ENCODE measurements at places on chromosomes 11 and 22. TPM values are rescaled to one million over a fixed set of nuclear protein-coding genes. Genes with fewer than 3 reads are reported as not detected.
A peak's percentile ranks its signal among the peaks of the same experiment; 100 is the strongest.

- no peak for ATAC-seq
These were observed 135.1 kb upstream of the PITPNB start for GRCh38 chr22:28053896-28054818.

Gene WNT11
- 2.3 TPM for total RNA-seq

GRCh38 chr22:44658311-44658953, 43.6 kb upstream of the PRR5 start:
- peak; percentile 76 for ATAC-seq

DNA sequence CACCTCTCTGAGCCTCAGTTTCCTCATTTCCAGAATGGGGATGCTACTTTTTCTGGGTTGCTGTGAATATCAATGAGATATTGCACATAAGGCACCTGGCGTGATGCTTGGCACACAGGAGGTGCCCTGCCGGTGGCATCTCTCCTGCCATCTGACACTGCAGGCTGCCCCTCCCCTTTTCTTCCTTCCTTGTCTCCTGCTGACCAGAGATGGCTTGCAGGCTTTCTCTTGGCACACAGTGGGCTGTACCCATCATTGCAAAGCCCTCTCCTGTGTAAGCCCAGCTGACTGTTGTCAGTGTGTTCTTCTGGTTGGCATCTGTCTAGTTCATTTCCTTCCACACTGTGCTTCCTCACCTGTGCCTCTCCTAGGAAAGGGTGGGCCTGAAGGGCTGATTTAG, 91.7 kb downstream of the MYO18B start:
- ATAC-seq, result no peak

- ATAC-seq, result no peak
These were observed 606.7 kb upstream of the ARHGAP42 start for GRCh38 chr11:100080381-100080780.

Gene RIC3
- 41.1 TPM for total RNA-seq

Gene KRTAP5-8
- 0.45 TPM for total RNA-seq

Gene LINC01488
- total RNA-seq, result not detected

GRCh38 chr11:120590472-120590871, 78.9 kb downstream of the GRIK4 start:
- ATAC-seq, result no peak

DNA sequence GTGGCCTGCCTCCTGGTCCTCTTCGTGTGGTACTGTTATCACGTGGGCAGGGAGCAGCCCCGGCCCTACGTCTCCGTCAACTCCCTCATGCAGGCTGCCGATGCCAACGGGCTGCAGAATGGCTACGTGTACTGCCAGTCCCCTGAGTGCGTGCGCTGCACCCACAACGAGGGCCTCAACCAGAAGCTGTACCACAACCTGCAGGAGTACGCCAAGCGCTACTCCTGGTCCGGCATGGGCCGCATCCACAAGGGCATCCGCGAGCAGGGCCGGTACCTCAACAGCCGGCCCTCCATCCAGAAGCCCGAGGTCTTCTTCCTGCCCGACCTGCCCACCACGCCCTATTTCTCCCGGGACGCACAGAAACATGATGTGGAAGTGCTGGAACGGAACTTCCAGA, 4.7 kb downstream of the ASPHD2 start:
- ATAC-seq, result no peak

Gene MPEG1
- total RNA-seq, result 0.66 TPM

GRCh38 chr11:65911682-65912568, 6.9 kb downstream of the C11orf68 start:
- ATAC-seq, result no peak

DNA sequence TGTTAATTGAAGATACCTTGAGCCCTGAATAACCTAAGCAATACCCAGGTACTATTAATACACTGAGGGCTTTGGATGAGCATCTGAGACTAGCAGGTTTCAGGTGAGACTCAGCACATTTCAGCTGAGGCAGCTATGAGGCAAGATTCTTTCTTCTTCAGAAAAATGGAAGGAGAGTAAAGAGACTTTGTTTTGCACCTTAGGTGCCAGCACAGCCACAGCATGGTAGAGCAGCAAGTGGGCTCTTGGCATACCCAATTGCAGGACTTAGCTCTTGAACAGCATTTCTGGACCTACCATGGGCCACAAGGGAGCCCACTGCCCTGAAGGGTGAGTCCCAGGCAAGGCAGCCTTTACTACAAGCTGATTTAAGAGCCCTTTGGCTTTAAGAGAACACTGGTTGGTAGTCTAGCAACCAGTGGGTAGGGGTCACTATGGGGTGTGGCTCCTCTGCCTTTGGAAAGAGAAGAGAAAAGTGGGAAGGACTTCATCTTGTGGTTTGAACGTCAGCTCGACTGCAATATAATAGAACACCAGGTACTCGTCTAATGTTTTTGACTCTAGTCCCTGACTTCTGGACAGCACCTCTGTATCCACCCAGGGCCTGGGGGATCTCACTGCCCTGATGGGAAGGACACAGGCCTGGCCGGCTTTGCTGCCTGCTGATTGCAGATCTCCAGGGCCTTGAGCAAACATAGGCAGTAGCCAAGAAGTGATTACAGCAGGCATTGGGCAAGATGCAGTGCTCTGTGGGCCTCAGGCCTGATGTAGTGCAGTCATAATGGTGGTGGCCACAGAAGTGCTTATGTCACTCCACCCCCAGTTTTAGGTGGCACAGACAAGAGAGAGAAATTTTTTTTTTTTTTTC, 73.3 kb downstream of the GLYATL1 start:
- no peak for ATAC-seq

DNA sequence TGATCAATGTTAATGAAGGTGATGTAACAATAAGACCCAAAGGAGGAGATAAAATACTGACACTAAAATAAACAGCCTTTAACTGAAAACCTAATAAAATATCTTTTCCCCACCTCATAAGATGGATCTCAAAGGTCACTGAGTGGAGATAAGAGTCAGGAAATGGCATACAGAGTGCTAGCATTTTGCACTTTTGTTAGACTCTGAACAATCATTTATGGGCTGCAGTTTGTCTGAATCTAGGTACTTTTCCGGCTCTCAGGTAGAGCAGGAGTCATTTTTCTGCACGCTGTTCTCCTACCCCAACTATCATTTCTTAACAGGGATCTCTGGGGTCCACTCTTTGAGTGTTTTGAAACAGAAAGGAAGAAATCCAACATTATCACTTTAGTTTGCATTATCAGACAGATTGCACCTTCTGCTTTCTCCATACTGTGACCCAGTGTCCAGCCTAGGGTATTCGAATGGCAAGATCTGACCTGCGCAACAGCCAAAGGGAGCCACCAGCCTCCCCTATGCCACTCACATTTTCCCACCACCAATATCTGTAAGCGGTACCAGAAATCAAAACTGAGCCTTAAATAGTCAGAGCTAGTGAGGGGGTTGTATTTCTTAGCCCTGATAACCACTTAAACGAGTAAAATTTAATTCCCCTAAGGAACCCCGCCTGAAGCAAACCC, 863 bp downstream of the SIAE start:
- ATAC-seq, result no peak

Gene CALCA
- 177 TPM for total RNA-seq

DNA sequence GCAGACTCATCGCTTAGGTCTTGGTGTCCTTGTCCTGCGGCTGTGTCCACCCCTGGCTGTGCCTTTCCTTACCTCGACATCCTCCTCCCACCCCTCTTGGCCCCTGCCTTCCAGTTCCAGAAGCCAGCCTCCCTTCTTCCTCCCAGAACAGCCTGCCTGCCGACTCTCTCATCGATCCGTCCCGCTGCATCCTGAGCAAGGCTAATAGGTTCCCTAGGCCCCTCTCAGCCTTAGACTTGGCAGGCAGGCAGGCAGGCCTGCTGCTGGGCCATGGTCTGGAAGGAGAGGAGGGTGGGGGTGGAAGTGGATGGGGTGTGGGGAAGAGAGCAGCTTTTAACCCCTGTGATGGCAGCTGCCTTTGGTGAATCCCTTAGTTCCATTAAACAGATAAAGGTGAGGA, 196.7 kb upstream of the TBCEL start:
- ATAC-seq, result no peak

Gene OR52E8
- not detected for total RNA-seq

Gene SYCE3
- total RNA-seq, result not detected

DNA sequence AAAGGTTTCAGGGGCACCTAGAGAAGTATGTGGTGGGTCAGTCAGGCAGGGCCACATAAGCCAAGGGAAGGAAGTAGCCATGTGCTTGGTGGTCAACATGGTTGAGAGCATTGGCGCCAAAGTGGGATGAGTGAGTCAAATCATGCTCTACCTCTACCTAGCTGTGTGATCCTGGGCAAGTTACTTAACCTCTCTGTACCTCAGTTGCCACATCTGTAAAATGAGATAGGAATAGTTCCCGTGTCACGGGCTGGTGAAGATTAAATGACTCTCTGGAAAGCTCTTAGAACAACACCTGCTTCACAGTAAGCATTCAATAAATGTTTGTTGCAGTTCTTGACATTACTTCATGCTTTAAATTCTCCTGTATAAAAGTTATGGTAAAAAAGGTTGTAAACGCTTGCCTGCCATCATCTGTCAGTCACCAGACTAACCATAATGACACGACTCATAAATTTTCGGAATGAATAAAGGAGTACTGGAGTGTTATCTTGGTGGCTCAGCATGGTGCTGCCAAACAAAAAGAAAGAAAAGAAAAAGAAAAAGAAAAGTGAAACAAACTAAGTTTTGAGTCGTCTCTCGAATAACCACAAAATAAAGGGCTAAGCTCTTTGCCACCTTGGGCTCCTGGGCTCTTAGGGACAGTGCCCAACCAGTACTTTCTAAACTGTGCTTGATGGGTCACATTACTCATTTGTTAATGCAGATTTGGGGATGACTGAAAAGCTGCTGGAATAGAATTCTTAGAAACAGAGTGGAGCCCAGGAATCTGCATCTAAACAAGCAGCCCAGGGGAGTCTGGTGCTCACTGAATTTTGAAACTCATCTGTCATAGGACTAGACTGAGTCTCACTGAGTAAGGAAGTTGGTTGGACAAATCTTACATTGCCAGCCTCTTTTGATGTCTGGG, 107.6 kb downstream of the LDLRAD3 start:
- no peak for ATAC-seq

DNA sequence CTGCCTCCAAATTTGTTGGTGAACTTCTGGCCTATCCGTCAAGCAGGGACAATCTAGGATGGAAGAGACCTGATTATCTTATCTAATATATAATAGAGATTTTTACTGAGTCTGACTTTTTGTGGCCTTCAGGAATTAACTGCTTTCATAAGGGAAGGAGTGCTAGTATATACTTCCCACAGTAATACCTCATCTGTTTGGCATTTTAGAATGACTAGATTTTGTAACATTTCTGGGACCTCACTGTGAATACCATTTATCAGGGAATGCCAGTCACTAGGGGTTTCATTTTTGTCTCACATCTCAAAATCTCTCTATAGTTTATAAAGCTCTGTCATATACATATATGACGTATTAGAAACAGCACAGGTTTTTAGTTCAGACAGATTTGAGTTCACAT, 114.3 kb downstream of the INSC start:
- ATAC-seq, result no peak

Gene TRIM48
- not detected for total RNA-seq

DNA sequence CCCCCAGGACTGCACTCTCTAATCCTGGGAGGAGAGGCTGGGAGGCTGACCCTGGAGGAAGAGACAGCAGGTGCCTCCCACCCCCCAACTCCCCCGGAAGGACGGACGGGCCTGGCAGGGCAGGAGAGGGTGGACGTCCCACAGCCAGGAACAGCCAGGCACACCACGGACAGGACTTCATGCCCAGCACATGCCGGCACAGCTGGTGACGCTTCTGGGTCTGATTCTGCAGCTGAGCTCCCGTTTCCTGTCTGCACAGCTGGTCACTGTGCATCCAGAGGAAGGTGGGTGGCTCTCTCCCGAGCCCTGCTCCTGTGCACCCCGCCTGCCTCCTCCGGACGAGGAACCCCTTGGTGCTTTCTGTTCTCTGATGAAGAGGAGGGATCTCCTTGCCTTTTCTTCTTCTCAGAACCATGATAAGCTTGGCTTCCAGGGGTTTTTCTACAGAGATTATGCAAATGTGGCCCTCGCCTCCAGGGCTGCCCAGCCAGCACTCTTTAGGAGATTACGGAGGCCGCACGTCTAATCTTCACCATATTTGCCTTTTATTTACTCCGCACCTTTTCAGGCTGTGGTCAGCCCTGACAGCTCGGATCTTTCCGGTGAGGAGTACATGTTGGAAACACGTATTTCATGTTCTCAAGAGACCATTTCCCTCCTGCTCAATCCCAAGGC, 1295.8 kb downstream of the BRD1 start:
- ATAC-seq, result no peak

- ATAC-seq, result no peak
These were observed 9.4 kb upstream of the GRIK4 start for GRCh38 chr11:120501976-120502755.

DNA sequence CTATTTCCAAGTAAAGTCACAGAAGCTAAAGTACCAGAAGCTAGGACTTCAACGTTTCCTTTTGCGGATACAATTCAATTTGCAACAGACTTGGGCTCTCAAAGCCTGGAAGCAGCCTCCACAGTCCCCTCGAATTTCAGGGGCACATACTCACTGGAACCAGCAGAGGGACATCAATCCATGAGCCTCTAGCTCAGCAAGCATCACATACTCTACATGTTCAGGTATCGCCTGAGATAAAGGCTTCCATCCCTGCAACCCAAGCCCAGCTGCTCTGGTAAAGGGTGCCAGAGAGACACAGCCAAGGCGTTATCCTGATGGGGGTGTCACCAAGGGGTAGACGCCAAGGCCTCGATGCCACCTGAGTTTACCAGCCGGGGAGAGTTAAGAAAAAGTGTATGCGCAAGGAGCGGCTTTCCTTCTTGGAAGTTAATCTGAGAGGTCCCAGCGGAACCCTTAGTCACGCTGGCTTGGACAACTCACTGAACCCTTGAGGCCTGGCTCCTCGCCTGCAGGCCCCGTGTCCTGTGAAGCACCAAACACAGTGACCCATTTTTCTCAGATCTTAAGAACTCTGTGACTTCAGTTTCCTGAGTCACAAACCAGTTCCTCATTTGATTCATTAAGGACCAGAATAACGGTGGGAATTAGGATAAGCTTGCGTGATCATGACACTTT, 13.0 kb downstream of the LTO1 start:
- no peak for ATAC-seq

Gene PATE2
- 0.36 TPM for total RNA-seq

DNA sequence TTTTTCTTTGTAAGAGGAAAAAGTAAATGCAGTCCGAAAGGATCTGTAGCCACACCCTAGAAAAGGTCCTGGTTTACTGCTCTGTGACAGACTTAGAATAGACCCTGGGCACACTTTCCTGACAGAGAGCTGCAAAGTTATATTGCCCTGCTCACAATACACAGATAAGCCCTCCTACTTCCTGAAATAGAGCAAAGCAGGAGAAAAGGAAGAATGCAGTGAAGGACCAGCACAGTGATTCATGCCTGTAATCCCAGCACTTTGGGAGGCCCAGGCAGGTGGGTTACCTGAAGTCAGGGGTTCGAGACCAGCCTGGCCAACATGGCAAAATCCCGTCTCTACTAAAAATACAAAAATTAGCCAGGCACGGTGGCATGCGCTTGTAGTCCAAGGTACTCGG, 2.2 kb downstream of the CYB561A3 start:
- ATAC-seq, result no peak

GRCh38 chr11:962688-963087, 37.0 kb downstream of the AP2A2 start:
- no peak for ATAC-seq

- ATAC-seq, result no peak
These were observed 80.2 kb downstream of the DSCAML1 start for GRCh38 chr11:117716521-117717440.

All from motor neuron (in vitro differentiated cells).